ENCODE measurements at places on chromosomes 5 and 9.

DNA sequence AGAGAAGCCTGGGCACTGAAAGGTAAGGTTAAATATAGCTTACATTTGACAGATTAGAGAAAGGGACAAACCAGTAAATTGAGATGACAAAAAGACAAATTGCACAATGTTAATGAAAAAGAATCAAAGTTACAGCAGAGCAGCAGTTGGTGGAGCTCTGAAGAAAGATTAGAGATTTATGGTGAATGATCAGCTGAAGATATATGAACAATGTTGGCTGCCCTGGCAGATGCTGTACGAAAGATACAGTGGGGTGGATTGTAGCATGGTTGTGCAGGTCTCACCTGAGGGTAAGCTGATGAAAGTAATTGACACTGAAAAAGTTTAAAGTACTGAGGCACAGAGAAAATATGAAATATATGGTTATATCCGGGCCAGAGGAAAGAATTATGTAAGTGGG is 492.1 kb downstream of the ARHGEF28 start:
- DNase-seq, result no peak

DNA sequence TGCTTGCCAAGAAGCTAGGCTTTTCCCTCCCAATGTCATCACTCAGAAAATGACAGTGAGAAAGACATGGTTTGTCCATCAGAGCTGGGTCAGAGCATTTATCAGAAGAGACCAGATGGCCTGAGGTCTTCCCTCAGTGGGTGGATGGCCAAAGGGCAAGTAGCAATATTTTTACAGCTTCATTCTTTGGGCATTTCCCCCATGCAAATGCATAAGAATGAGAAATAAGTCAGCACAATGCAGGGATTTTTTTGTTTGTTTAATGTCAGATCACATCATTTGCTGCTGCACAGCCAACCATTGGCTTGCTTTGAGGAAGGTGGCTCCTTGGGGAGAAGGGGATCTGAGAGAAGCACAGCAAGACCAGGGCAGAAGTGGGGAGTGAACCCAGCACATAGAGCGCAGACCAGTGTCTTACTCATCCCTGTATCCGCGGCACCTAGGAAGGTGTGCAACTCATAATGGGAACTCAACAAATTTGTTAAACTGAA is 209.6 kb downstream of the SEMA6A start:
- no peak for DNase-seq

- no peak for DNase-seq
These were observed 115.1 kb downstream of the CDC42SE2 start for GRCh38 chr5:131378721-131379541.

- no peak for DNase-seq
These were observed 30.4 kb downstream of the PSMB7 start for GRCh38 chr9:124384846-124385245.

DNA sequence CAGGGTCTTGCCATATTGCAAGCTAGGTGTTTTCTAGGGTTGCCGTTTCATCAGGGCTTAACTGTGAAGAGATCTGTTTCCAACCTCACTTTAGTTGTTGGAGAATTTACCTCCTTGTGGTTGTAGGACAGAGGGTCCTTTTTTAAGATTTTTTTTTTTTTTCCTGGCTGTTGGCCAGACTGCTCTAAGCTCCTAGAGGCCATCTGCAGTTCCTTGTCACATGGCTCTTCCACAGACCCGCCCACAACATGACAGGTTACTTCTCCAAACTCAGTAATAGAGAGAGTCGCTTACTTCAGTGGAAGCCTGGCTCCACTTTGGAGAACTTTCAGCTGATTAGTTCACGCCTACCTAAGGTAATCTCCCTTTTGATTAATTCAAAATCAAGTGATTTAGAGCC is 543.7 kb downstream of the DMRTA1 start:
- no peak for DNase-seq

- DNase-seq, result no peak
These were observed 287.3 kb upstream of the NUDT12 start for GRCh38 chr5:103849934-103850333.

GRCh38 chr5:81247441-81247972 is 14.4 kb downstream of the CKMT2 start:
- DNase-seq, result no peak

- DNase-seq, result no peak
These were observed 98.1 kb upstream of the ERBIN start for GRCh38 chr5:65828022-65828896.

DNA sequence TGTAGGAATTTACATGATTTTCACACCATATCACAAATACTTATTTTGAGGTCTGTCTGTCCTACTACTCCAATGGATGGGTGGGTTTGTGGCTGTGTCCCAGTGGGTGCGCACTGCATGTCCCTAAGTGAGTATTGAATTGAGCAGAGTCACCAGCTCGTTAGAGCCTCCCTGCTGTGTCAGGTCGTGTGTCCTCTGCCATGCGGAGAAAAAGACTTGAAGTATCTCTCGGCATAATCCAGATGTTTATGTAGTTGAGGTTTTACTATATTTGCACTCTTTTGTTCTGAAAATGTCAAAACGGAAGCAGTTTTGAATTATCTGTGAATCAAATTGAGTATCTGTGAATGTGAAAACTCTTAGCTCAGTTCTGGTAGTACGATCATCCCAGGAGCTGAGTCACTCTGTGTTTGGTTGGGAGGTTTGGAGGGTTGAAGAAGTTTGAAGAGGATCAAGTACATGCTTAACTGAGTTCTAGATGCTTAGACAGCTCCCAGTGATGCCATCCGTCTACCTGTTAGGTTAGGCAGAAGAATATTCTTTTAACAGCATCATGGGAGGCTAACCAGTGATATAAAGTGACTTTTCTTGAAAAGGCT is 194.2 kb downstream of the TENT4A start:
- DNase-seq, result no peak

GRCh38 chr9:107308461-107308860 is 25.4 kb downstream of the RAD23B start:
- no peak for DNase-seq

DNA sequence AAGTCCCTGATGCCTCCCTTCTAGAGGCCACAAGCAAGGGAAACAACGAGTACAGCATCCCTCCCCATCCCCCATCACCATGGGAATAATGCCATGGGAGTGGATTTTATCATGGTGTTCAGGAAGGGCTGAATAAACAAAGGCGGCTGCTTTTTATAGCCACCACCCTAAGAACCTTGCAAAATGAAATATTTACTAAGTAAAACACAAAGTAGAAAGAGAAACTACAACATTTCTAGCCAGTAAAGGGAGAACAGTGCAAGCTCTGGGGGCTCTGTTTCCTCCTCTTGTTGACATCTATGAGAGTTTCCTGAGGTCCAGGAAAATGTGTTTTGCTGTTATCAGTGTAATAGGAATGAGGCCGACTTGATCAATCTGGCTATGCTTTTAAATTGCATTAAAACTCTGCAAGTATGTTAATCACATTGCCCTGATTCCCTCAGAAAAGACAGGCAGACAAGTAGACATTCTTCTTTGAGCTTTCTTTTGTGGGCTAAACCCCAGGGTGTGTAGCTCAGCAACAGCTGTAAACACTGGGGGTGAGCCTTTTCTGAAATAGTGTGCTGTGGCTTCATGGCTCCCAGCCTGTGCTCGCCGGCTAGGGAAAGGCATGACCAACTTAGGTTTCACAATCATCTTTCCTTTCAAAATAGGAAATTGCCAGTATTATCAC is 31.1 kb downstream of the SV2C start:
- no peak for DNase-seq

DNA sequence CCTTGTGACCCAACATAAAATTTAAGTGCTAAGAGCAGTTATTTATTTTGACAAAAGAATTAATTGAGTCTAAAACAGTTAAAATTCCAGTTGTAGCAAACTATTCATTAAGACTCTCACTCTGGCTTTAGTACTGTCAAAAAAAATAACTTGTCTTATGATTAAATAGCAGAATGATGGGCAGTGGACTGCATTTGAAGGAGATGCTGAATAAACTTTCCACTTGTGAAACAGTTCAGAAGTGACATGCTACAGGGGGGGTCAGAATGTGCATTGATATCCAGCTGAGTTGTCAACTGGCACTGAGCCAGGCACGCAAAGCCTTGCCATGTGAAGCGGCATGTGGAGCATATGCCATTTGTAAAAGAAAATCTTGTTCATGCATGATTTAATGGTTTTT is 76.0 kb downstream of the FCHO2 start:
- no peak for DNase-seq

GRCh38 chr5:146069780-146070099 is 35.6 kb downstream of the PLAC8L1 start:
- DNase-seq, result no peak

GRCh38 chr9:32347571-32347970 is 36.9 kb upstream of the ACO1 start:
- DNase-seq, result no peak

- no peak for DNase-seq
These were observed 851 bp upstream of the EEIG1 start for GRCh38 chr9:127981559-127982121.

- no peak for DNase-seq
These were observed 72.2 kb upstream of the ORM1 start for GRCh38 chr9:114250648-114251047.

- DNase-seq, result no peak
These were observed 11.6 kb downstream of the ANP32B start for GRCh38 chr9:97994703-97995102.

DNA sequence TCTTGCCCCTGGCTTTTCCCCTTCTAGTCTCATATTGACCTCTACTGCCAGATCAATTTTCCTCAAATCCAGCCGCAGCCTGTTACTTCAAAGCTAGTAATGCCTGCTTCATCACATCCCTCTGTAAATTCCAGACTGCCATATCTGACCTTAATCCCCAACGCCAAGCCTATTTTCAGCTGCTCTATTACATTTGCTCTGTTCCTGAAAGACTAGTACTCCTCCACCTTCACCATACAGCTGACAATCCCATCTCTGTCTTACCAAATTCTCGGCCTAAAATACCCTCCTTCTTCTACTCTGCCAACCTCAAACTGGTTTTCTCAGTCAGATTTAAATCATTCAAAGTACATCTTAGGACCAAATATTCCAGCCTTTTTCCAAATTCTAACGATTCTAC is 420.2 kb downstream of the RAB3C start:
- no peak for DNase-seq

GRCh38 chr5:67957374-67957773 is 258.2 kb upstream of the PIK3R1 start:
- DNase-seq, result no peak

DNA sequence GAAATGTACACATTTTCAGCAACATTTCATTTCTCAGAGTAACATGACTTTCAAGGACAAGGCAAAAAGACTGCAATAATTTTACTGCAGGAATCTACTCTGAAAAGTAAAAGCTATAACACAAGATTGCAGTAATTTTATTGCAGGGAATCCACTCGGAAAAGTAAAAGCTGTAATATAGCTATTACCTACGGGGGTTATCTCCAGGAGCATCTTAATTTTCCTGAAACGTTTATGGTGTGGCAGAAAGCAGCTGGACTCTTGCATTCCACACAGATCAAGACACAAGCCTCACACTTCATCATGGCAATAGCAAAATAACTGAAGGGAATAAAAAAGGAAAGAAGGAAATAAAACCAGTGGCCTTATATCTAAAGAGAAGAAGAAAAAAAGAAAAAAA is 171.2 kb downstream of the TSSK1B start:
- no peak for DNase-seq
